Thoracic aorta (tissue), 2 donors: ENCODE measurements at places on chromosomes 12 and 14.

DNA sequence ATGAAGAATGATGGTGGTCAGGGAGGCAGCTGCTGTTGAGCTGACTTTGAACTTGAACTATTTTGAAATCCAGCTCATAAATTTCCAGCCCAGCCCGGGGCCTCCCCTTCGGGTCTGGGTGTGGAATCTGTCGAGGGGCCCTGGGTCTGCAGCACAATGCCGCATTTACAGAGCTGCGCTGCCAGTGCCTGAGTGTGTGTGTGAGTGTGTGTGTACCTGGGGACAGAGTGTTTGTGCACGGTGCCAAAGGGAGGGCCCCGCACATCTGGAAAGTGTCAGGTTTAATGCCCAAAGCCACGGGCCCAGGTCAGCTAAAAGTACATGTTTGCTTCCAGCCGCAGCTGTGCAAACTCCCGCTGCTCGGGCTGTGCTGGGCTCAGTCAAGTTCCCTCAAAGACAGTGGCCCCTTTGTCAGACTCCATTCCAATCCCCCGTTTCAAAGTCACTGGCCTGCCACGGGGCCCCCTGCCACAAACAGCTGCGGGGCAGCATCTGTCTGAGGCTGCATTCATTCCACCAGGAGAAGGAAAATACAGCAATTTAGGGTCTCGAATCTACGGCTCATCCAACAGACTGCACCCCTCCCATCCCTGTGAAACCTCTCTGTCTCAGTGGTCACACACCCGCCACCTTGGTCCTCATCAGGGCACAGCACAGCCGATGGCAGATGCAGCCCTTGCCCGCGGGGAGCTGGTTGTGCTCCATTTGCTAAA, 16.3 kb upstream of the RFLNA start:
- no peak for DNase-seq

GRCh38 chr14:82362452-82362851, 828.8 kb upstream of the SEL1L start:
- DNase-seq = no peak

- DNase-seq = no peak
Observed at GRCh38 chr12:40175045-40175444, 49.8 kb upstream of the LRRK2 start.

GRCh38 chr12:1912580-1913376, 5.7 kb downstream of the CACNA2D4 start:
- no peak for DNase-seq

DNA sequence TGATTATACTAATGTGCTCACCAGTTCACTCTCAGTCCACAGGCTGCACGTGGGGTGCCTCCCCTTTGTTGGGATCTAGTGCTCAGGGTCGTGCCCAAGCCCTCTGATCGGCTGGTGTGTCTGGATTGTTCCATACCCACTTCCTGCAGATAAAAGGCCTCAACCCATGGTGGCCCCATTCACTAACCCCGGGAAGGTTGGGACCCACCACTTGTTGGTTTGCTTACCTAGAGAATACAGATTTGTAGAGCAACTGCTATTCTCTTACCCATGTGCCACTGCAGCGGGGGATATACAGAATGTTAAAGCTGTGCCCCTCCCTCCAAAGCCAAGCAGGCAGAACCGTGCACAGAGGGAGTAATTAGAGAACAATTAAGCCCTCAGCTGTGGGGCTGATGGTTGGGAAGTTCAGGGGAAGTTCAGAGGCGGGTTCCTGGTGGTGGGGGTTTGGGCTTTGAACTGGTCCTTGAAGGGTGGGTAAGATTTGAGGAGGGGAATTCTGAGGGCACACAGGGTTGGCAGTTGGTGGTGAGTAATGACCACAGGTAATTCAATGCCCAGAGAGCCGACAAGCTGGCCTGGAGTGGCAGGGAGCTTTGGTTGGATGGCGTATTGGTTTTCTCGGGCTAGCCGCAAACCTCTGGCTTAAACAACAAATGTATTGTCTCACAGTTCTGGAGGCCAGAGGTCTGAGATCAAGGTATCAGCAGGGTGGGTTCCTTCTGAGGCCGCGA, 68.8 kb downstream of the ADCK1 start:
- DNase-seq = no peak

- DNase-seq = no peak
Observed at GRCh38 chr12:21547437-21547836, 21.3 kb downstream of the SPX start.

DNA sequence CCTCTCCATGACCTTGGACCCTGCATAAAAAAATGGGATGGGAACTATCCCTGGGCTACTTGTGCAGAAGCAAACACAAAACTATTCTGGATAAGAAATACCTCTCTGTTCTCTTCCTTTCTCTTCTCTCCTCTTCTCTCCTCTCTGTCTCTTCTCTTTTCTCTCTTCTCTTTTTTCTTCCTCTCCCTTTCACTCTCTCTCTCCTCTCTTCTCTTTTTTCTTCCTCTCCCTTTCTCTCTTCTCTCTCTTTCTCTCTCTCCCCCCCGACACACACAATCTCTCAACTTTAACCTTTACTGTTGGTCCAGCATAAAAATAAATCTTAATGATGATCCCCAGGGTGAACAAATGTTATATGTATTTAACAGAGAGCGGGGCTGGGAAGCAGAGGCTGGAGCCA, 141.4 kb downstream of the SRGAP1 start:
- DNase-seq = no peak

DNA sequence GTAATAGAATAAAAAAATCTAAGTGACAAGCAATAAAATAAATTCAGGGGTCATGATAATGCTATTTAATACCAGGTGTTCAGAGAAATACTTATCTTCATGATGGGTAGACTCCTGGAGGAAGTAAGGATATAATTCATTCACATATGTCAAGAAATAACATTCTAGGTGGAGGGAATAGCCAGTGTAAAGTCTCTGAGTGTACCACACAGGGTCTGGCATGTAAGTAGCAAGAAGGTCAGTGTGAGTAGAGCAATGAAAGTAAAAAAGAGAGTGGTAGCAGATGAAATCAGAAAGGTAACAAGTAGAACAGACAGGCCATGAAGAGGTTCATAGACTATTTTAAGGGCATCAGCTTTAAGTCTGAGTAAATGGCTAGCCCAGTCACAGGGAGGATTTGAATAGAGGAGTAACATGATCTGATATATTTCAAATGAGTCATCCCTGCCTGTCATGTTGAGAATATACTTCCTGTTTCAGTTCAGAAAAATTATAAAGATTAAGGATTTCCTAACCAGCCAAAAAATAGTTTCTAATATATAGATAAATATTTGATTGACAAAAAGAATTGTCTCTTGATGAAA, 519.9 kb downstream of the C12orf50 start:
- DNase-seq = no peak

- no peak for DNase-seq
Observed at GRCh38 chr12:57989838-57990237, 48.5 kb downstream of the ATP23 start.

- DNase-seq = no peak
Observed at GRCh38 chr12:64767495-64767894, 8.3 kb upstream of the GNS start.

DNA sequence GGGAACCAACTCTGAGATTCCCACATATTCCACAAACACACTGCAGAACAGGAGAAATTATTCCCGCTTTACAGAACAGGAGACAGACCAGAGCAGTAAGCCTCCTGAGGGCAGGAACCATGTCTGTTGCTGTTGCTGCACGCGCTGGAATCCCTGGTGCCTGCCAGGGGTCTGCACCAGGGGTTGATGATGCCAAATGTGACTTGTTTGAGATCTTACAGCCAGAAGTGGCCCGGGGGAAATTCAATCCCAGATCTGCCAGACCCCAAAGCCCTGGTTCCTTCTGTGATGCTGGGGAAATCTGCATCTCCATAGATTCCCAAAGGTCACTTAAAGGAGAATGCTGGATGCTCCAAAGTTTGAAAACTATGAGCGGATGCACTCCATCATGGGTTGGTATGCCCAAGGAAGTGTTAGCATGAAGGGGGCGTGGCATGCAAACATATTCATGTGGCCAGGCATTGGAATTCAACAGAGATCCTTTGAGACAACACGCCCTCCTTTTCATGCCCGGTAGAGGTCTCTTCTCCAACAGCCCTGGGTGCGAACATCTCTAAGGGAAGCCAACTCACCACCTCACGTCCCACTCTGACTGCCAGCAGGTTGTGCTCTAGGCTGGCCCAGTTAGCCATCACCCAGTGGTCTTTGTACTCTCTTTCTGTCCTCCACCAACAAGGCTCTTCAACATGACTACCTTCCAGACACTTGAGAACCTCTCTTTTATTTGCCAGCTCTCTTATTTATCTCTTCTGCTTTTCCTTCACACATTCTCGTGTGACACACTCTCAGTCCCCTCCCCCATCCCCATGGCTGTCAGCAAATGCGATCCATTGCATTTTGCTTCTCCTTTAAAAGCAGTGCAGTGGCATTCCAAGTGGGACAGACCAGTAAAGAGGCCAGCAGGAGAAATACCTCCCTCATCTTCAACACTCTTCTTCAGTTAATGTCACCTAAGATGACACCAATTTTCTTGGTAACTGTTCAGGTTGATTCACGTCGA, 131.3 kb downstream of the ZFP36L1 start:
- DNase-seq = no peak

GRCh38 chr12:24488906-24489619, 459.8 kb downstream of the BCAT1 start:
- no peak for DNase-seq

DNA sequence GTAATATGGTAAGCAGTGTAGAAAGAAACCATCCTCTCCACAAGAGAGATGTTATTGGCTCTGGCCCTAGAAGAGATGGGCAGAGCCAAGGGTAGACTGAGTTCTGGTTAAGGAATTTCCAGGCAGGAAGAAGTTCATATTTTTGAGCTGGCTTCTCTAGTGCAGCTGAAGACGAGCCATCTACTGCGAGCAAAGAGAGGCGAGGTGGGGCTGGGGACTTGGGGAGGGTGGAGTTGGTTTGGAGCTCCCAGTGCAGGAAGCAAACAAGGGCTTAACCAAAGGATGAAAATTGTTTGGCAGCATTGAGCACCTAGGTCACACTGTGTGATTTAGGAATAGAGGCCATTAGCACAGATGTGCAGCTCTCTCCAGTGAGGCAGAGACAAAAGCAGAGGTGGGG, 239.6 kb downstream of the ZFP36L1 start:
- DNase-seq = no peak
